ENCODE measurements at places on chromosomes 3 and 15.
A peak's percentile ranks its signal among the peaks of the same experiment; 100 is the strongest.

GRCh38 chr3:127406309-127407025, 118.6 kb upstream of the PRR20G start:
- no peak for DNase-seq

DNA sequence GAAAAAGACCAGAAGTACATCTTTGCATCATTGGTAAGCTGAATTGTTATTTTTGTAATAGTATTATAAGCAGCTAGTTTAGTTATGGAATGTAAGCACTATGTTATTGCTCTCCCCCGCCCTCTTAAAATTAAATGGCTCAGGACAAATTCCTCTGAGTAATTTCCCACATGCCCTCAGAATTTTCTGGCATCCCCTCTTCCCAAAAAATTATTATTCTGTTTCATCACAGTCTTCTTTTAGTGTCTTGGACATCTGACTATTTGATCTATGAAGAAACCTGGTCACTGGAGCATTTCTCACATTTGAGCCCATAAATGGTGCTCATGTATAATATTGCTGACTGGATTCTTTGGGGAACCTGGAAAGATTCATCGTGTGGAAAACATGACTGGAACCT, 68.3 kb downstream of the KLHL25 start:
- no peak for DNase-seq

DNA sequence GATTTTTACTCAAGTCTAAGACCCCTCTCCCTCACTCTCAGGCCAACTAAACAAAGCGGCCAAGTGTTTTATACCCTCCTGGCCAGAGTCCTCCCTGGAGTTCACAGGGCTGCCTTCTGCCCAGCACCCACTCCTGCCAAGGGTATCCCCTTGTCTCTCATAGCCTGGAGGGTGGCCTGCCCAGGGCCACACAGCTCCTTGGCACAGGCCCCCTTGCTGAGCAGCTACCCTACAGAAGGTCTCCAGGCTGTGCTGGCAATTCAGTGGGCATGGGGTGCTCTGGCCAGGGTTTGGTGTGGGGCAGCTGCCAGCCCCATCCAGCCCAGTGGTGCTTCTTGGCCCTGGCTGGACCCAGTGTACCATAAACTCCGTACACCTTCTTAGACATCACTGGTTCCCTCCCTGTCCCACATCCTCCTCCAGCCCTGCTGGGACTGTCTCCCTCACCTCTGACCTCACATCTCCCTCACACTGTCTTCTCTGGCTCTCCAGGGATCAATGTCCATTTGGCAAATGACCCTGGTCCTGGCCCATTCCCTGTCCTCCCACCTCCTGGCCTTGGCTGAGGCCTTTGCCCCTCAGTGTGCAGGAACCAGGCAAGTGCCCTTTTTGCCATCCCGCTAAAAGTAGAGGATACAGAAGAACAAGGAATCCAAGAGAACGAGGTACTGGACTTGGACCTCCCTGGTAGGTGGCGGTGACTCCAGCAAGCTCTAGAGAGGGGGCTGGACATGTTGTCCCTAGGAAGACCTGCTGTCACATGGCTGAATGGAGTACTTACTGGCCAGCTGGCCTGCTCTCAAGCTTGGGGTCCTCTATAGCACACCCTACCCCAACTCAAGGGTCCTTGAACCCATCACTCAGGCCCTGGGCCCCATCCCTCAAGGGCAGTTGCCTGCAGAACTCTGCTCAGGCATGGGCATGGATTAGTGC, 50.0 kb upstream of the TRPM1 start:
- DNase-seq: no peak

- no peak for DNase-seq
Measured at GRCh38 chr15:33135355-33135781, 59.1 kb downstream of the FMN1 start.

GRCh38 chr3:29339016-29339833, 58.4 kb downstream of the RBMS3 start:
- no peak for DNase-seq

DNA sequence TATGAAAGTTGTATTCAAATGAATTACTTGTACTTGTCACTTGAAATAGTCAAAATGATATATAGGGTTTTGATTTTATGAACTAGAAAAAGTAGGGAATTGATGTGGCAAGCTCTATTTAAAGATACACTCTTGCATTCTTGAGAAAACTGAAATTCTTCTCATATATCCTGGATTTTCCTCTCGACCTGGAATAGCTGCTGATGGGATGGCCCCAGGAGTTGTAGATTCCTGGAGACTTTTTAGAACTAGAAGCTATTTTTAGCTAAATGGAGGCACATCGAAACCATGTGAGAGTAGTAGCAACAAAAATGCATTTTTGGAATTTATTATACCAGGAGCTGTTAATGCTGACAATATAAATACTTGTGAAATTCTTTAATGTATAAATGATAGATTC, 125.9 kb downstream of the LEKR1 start:
- no peak for DNase-seq

DNA sequence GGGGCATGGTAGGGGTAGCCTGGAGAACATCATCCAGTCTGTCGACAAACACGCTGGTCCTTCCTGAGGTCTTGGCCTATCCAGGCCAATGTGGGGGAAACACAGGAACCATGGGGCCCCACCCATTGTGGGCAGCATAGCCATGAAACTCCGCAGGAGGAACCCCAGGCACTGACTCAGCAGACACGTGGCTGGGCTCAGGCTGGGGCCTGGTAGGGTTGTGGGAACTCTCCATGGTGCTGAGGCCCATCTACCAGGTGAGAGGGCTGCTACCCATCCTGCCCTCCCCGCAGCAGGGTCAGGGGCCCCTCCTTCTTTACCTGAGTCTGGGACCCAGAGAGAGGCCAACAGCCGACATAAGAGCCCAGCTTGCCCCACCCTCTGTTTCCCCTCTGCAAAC, 22.6 kb upstream of the CACNA2D2 start:
- DNase-seq: no peak

- no peak for DNase-seq
Measured at GRCh38 chr3:110528305-110529121, 543.1 kb upstream of the NECTIN3 start.

DNA sequence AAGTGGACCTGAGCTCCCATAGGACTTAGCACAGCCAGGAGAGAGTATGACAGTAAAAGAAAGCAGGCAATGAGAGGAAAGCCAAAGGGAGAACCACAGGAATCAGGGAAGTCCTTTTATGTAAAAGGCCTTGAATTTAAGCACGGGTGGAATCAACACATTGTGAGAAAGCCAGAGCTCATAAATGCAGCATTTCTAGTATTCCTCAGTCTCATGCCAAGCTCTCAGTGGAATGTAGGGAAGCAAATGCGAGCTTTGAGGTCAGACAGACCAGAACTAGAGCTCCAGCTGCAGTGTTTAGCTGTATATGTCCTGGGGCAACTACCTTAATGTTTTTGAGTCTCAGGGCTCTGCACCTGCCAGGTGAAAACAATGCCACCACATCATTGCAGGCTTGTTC, 132.1 kb upstream of the TRIM42 start:
- DNase-seq: no peak

GRCh38 chr3:32249184-32249782, 10.8 kb downstream of the CMTM8 start:
- DNase-seq: peak; percentile 85

GRCh38 chr3:34067536-34068051, 269.2 kb downstream of the PDCD6IP start:
- DNase-seq: no peak

- no peak for DNase-seq
Measured at GRCh38 chr15:60326824-60327654, 70.7 kb downstream of the ANXA2 start.

DNA sequence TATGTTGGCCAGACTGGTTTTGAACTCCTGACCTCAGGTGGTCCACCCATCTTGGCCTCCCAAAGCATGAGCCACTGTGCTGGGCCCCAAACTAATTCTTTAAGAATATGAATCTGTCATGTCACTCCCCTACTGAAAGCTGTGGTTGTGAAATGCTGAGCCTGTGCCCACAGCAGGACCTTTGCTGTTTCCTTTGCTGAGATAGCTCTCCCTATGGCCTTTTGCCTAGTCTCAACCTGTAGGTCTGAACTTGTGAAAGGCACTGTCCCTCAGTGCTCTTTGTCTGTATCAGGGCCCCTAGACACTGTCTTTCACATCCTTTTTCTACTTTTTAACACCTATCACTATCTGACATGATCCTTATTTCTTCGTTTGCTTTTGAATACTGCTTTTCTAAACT, 62.7 kb upstream of the CCR4 start:
- DNase-seq: no peak

GRCh38 chr3:188185717-188186251, 31.8 kb downstream of the LPP start:
- no peak for DNase-seq

GRCh38 chr15:78550815-78551214, 10.6 kb downstream of the PSMA4 start:
- DNase-seq: no peak

- DNase-seq: no peak
Measured at GRCh38 chr3:71305231-71306206, 278.0 kb downstream of the FOXP1 start.

- DNase-seq: no peak
Measured at GRCh38 chr3:46585799-46586693, 19.9 kb upstream of the LRRC2 start.

DNA sequence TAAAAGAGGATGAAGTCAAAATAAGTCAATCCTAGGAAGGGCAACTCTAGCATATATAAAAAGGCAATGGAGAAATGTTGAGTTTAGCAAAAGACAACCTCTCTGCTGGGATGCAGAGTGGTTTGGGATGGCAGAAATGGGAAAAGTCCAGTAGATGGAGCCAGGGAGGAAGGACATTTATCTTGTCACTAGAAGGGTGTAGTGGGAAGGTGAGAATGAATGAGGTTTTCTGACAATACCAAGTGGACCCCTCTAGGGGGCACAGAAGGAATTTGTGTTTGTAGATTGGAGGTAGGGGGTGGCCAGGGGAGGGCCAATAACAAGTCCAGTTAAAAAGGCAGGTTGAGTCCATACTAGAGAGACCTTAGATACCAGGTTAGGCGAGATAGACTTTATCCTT, 80.0 kb downstream of the THSD4 start:
- no peak for DNase-seq

GRCh38 chr15:87944691-87945090, 311.8 kb downstream of the NTRK3 start:
- DNase-seq: no peak

GRCh38 chr15:100988857-100989256, 69.7 kb downstream of the LRRK1 start:
- DNase-seq: no peak

All from HS-5 (cell line).